Astrocyte (in vitro differentiated cells and primary cell): ENCODE measurements at places on chromosomes 16 and 17. TPM values are rescaled to one million over a fixed set of nuclear protein-coding genes. Genes with fewer than 3 reads are reported as not detected.

SLC16A13 gene
- total RNA-seq, result 6.6 and 6.7 TPM in 2 replicates

DNA sequence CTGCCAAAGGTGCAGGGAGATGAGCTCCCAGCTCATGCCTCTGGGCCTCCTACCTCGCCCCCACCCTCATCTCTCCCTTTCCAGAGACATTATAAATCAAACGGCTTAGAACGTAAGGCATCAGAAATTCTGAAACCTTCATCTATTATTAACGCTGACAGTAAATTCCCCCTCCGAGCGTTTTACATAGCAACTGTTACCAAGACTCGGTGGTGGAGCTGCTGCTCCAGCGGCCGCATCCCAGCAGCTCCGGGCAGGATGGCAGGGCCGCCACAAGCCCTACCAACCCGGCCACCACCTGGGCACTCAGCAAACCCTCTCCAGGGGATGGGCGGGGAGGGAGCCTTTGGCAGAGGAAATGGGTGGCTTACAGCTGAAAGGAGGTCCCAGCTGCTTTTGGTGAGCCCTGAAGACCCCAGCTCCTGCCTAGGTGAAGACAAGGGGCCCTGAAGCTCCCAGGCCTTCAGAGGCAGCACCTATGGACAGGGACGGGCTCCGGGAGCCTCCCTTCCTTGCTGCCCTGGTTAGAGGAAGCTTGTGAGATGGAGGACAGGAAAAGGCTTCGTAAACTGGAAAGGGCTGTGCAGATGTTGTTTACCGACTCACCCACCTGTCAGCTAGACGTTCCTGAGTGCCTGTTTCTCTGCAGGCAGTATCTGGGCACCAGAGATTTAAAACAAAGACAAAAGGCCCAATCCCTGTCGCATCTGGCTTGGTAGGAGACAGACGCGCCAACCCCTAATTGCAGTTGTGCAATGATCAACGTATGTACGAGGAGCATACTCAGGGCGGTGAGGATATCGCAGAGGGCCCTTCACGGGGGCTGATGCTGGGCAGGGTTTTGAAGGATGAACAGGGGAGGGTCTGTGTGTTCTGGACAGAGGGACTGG, 76.9 kb downstream of the RAI1 start:
- no peak for DNase-seq

DNA sequence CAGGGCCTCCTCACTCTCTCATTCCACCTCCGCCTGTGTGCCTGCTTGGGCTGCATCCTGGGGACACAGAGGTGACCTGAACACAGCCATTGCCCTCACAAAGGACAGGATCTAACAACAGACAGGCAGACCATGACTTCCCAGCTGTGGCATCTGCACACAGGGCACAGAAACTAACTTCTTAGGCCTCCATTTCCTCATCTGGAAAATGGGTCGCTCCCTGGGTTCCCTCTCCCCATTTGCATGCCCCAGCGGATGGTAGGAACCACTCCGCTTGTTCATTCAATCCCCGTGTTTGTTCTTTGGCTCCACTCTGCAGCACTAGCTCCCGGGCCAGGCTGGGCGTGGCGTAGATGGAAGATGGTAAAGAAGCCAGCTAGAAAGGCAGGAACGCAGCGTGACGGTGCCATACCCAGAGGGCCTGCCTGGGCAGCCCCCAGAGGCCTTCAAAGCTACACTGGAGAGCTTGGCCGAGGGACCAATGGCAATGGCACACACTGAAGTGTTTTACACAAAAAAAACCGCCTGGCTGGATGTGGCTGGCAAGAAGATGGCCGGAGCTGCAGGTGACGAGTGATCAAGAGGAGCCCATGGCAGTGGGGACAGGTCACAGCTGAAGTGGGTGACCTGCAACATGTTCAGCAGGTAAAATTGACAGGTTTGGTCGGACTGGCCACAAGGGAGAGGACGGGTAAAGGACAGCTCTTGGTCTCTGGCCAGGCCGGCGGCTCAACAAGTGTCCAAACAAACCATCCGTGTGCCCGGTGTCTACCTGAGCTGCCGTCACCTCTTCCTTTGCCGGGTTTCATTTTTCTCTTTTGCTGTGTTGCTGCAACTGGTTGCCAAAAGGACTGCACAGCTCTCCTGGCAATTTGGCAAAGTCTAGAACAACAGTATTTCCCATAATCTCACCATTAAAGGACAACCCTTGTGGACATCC, 66.9 kb downstream of the SOCS1 start:
- DNase-seq, result no peak

DNA sequence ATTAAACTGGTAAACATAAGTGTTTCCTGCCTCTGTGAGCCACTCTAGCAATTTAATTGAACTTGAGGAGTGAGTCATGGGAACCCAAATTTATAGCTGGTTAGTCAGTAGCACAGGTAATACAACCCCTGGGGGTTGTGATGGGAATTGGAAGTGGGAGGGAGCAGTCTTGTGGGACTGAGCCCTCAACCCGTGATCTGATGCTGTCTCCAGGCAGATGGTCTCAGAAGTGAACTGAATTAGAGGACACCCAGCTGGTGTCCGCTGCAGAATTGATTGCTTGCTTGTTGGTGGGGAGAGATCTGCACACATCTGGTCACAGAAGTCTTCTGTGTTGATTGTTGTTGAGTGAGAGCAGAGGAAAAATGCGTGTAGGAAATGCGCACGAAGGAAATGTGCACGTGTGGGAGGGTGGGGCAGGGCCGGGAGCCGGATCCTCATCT, 7.7 kb upstream of the ST6GALNAC2 start:
- no peak for DNase-seq

- no peak for DNase-seq
These were observed 8.1 kb downstream of the SCNN1B start for GRCh38 chr16:23310217-23310616.

GRCh38 chr17:10793816-10794215, 10.1 kb downstream of the TMEM238L start:
- no peak for DNase-seq

GRCh38 chr17:40582328-40582901, 17.1 kb upstream of the CCR7 start:
- DNase-seq, result no peak

ZNF771 gene
- 13.9 and 15.5 TPM in 2 replicates for total RNA-seq

EMP2 gene
- 1.7 and 2.3 TPM in 2 replicates for total RNA-seq

GRCh38 chr16:31107465-31107867, 720 bp upstream of the BCKDK start:
- no peak for DNase-seq

HLF gene
- 0.07 TPM in 1 of 2 replicates, not detected in the other for total RNA-seq

DNA sequence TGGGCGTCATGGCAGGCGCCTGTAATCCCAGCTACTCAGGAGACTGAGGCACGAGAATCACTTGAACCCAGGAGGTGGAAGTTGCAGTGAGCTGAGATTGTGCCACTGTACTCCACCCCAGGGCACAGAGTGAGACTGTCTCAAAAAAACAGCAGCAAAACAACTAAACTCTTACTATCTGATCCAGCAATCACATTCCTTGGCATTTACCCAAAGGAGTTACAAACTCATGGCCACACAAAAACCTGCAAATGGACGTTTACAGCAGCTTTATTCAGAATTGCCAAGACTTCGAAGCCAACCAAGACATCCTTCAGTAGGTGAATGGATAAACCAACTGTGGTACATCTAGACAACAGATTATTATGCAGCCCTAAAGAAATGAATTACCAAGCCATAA, 4.0 kb downstream of the SIAH1 start:
- peak; percentile 45 for DNase-seq

SLC13A2 gene
- not detected in 2 replicates for total RNA-seq

GRCh38 chr16:85757341-85757822, 6.5 kb upstream of the C16orf74 start:
- peak; percentile 88 for DNase-seq

GP1BA gene
- 0.09 TPM in 1 of 2 replicates, not detected in the other for total RNA-seq
